ENCODE measurements at places on chromosomes 2 and 18.

GRCh38 chr2:186024921-186025320 lies 286.3 kb downstream of the FSIP2 start:
- no peak for DNase-seq

- DNase-seq, result no peak
These were observed 418.9 kb downstream of the EPHA4 start for GRCh38 chr2:221153226-221153625.

- peak; percentile 38 for DNase-seq
These were observed 101.3 kb downstream of the DNAH7 start for GRCh38 chr2:195967336-195967735.

DNA sequence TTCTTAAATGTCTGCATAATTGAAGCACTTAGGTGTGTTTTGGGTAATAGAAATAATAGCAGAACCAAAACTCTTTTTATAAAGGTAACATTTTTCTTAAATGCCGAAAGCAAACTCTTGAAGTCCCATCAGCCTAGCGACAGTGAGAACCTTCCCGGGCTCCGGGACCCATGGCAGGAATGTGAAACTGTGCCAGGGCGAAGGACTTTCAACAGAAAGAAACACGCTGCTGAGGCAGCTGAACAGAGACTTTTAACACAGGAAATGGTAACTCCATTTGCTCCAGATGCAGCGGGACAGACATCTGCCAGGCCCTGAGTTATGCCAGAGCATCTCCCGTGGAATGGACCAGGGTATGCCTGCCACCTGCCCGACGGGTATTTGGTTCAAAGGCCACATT lies 34.3 kb downstream of the SALL3 start:
- DNase-seq, result no peak

DNA sequence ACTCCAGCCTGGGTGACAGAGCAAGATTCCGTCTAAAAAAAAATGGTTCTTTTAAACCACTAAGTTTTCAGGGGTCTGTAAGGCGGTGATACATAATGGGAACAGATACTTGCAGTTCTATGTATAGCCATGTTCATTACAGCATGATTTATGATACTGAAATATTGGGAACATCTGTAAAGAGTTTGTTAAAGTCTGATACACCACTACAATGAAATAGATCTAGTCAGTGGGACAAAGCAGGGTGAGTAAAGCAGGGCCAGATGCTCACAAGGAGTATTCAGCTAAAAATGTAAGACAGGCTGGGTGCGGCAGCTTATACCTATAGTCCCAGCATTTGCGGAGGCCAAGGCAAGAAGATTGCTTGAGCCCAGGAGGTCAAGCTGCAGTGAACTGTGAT lies 6.2 kb upstream of the ING5 start:
- no peak for DNase-seq

DNA sequence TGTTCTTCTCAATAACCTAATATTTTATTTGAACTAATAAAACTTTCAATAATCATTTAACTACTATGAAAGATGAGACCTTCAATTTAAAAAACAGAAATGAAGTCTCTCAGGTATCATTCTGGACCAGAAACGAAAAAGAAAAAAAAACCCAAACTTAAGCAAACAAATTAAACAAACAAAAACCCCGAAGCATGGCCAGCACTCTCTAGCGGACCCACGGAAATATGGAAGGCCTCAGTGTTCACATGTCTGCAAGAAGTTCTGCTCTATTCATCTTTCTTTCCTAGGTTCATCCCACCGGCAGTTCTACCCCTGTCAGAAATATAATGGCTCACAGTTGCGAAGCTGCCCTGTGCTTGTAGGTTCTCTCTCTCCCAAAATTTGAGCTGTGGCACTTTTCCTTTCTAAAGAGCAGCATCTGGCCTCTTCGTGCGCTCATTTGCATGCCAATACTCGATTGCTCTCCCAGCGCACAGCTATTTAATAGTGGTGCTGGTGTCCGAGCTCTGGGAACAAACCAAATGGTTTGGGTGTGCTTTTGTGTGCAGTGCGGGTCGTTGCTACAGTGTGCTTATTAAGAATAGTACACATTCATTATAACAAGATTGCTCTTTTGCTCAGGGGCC lies 129.0 kb upstream of the ZEB2 start:
- DNase-seq, result no peak

DNA sequence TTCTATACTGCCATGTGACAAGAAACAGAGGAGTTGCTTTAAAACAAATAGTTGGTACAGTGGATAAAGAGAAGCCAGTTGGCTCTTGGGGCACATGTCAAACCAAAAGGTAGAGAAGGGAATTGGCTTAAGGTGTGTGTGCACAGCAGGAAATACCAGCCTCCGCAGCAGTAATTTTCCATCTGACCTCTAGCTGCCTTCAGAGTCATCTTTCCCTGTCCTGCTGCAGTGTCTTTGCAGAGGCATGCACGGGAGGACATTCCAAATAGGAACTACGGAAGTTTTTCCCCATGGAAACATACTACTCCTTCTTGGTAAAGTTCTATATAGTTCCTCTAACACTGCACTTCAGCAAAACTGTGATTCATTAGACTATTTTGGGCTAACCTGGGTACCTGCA lies 99.5 kb downstream of the RAB3GAP1 start:
- no peak for DNase-seq

DNA sequence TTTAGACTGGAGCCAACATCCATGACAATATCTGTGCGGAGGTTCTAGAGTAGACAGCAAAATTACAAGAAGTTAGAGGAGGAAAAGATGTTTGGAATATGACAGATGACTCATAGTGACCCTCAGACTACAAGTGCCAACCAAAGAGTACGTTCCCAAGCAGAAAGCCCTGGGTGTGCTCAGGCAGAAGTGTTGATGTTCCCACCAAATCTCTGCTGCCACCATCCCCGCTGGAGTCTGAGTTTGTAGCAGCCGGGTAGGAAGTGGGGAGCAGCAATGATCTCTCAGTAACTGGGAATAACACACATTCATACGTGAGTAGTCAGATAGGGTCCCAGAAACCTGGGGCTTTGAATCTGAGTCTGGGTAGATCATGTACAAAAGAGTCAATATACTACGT lies 73.2 kb downstream of the XDH start:
- no peak for DNase-seq

DNA sequence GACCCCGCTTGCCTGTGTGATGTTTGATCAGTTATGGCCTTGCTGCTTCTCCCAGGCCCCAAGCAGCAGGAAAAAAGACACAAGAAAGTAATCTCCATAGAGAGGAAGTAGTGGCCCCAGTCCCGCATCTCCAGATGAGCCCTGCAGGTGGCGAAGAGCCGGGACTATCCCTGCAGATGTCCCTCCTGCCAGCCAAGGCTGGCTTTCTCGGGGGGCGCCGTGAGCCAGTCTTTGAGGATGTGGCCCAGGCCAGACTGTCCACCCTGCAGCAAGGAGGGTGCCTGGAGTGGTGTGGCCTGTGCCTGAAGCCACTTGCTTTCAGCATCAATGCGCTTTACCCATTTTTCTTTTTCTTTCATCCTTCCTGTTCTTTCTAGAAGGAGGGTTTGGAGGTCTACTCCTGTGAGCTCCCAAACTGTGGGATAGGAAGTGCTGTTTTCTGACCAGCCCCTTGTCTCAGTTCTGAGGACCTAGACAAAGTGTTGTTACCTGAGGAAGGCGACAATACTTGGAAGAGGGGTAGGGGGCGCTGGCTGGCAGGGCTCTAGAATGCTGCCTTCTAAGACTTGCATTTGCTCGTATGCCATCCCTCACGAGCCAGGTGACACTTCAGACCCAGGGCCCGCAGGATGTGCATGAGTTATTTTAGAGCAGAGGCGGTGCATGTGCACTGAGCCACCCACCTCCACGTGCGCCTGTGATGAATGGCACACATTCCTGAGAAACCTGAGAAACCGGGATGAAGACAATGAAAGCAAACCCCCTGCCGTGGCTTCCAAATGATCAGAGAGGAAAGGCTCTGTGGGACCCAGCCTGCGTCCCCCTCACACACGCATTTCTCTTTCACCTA lies 255.8 kb downstream of the FBXO15 start:
- no peak for DNase-seq

DNA sequence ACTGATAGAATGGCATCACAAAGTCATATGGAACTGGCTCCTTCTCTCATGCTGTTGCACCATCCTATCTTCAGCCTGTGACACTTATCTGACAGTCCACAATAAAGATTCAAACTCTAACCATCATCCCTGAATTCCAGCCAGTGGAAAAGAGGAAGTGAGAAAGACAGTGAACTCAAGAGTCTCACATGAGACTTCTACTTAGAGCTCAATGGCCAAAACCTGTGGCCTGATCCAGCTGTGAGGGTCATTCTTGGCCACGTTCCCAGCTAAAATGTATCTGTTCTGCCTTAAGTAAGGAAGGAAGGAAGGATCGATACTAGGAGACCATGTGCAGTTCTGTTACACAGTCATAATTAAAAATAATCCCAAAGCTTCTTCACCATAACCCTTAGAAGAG lies 73.6 kb downstream of the RND3 start:
- DNase-seq, result no peak

- DNase-seq, result no peak
These were observed 20.4 kb downstream of the MROH2A start for GRCh38 chr2:233798335-233799086.

- no peak for DNase-seq
These were observed 293 bp upstream of the D2HGDH start for GRCh38 chr2:241734208-241734466.

- DNase-seq, result peak; percentile 21
These were observed 43.0 kb upstream of the FAHD2A start for GRCh38 chr2:95359501-95359930.

DNA sequence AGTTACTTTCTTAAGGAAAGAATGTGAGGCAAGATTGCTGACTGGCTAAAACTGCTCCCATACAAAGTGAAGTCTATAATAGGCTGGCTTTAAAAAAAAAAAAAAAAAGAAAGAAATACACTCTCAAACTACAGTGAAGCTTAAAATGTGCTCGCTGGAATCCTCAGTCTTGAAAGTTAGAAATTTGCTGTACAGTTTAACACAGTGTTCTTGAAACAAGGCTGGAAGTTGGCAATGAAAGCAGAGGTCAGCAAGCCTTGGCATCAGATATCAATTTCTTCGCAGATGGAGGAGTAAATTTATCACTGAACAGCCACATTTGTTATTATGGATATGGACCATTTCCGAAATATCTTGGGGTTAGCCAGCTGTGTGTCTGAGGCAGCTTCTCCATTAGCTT lies 392.9 kb downstream of the ZNF516 start:
- peak; percentile 52 for DNase-seq

GRCh38 chr2:70712916-70713315 lies 55.1 kb downstream of the ADD2 start:
- no peak for DNase-seq

- peak; percentile 67 for DNase-seq
These were observed 19.2 kb downstream of the MOGAT1 start for GRCh38 chr2:222690564-222691200.

DNA sequence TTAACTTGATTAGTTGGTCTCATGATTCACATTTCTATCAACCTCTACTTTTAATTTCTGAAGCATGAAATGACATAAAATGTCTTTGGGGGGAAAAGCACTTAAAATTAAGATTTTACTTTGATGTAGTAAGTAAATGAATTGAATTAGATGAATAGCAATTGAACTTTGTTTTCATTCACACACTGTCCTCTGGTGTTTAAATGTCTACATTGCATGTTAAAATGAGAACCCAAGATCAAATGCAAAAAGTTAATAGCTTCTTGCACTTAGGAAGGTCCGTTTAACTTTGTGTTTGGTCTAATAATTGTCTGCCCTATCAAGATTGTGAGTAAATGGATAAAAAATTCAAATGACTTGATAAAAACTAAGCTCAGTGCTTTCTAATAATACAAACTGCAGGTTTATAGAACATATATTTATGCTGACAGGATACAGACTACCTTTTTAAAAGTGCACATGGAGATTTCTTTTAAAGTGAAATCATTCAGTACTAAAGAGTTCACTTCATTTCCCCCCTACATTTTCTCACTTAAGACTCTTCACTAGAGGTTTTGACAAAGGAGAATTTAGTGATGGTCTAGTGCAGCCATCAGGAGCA lies 156.2 kb upstream of the NABP1 start:
- DNase-seq, result peak; percentile 16

DNA sequence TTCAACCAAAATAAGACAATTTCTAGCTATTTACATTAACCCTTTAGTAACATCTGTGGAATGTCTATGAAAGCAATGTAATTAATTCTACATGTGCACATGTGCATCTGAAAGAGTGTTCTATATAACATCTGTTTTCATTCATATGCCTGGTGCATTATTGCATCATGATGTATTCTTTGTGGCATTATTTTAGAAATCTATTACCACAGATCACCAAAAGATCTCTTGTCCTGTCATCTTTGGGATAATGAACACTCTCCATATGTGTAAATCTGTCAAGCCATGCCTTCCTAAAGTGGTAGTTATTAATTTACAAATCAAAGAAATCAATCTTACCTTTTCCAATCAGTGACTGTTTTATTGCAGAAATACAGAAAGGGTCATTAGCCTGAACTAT lies 86.9 kb downstream of the TRIB2 start:
- DNase-seq, result no peak

GRCh38 chr2:31889044-31889443 lies 121.8 kb downstream of the MEMO1 start:
- no peak for DNase-seq

GRCh38 chr2:213199871-213200270 lies 48.5 kb upstream of the IKZF2 start:
- no peak for DNase-seq

- no peak for DNase-seq
These were observed 95.9 kb downstream of the TXNL1 start for GRCh38 chr18:56542476-56542875.

GRCh38 chr2:232878855-232879617 lies 9.0 kb downstream of the SNORC start:
- no peak for DNase-seq

DNA sequence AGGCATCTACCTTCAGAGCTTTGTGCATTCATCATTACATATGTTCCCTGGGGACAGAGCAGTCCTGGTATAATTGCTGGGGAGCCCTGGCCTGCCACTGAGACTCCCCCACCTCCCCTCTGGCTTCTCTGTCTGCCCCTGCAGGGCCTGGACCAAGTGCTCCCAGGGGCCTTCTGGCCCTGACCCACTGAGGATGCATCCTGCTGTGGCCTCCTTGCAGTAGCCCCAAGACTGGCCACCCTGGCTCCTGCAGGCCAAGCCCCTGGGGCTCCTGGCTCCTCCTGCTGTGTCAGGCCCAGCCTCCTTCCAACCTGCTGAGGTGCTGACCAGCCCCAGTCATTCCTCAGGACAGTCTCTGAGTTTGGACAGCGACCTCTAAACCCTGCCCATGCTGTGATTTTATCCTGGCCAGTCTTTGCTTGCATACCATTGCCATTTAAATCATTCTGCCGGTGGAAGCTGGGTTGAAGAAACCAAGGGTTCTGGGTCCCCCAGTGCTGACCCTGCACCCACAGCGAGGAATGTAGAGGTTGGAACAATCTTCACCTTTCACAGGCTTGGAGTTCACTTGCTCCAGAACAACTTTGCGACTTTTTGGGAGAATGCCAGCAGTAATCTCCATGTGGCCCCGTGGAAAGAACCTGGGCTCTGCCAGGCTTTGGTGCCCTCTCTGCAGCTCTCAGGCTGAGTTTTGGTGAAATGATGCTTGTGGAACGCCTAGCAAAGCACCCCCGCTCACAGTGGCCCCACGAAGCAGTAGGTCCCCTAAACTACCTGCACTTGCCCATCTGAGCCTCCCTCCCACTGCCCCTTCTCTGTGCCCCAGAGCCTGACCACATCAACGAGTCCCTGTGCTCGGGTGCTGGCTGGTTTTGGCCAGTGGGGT lies 167.3 kb upstream of the GLI2 start:
- no peak for DNase-seq

GRCh38 chr2:126227250-126227649 lies 428.7 kb upstream of the GYPC start:
- no peak for DNase-seq

GRCh38 chr18:49935215-49935614 lies 121.9 kb upstream of the ACAA2 start:
- DNase-seq, result no peak

GRCh38 chr2:2022941-2023586 lies 278.7 kb upstream of the PXDN start:
- DNase-seq, result no peak
